HCEC 1CT (cell line): ENCODE measurements at places on chromosomes 5 and 9.

- no peak for DNase-seq
Observed at GRCh38 chr5:76458486-76458830, 55.4 kb downstream of the IQGAP2 start.

- no peak for DNase-seq
Observed at GRCh38 chr9:27340961-27341511, 44.1 kb upstream of the EQTN start.

GRCh38 chr9:76032797-76033373 lies 142.4 kb downstream of the PCSK5 start:
- DNase-seq = no peak

DNA sequence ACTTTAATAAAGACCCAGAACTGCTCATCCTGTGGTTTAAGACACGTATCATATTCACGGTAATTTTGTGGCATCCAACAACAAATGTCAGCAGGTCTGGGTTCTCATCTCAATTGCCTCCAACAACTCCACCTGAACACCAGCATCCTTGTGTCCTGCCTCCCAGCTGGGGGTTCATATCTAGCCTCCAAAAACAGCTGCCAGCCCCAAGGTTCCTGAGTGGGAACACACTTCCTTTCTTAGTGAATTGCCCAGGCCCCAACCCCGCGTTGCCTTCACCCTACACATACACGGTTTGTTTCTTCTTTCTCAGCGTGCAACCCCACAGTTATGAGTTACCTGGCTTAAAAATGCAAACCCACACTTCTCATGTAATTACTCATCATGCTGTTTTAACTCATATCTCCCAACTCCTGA lies 77.9 kb downstream of the SEMA4D start:
- no peak for DNase-seq

- peak; percentile 36 for DNase-seq
Observed at GRCh38 chr5:76337953-76338451, 65.1 kb upstream of the IQGAP2 start.

DNA sequence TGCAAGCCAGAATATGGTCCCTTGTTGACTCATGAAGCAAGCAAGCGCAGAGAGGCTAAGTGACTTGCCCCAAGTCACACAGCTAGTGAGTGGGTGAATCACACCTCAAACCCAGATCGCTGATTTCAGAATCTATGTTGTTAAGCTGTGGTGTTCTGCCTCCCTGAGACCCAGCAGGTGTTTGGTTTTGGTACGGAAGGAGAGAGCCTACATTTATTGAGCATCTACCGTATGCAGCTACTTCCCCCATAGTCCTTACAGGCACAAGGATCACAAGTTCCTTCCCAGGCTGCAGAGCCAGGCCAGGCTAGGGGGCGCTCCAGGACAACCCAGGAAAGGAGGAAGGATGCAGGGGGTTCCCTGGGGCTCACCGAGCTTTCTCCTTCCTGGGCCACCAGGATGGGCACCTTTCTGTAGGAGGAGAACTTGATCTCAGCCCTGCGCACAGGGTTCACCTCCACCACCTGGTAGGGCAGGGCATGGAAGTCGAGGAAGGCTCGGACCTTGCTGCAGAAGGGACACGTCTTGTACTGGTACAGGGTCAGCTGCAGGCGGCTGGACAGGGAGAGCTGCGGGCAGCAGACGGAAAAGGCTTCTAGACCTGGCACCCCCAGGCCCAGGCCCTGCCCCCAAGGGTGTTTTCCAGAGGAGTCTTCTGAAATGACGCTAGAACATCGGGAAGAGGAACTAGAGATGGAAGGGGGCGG lies 2.5 kb downstream of the PTGES2 start:
- peak; percentile 55 for DNase-seq

GRCh38 chr5:77876862-77877502 lies 100.8 kb upstream of the TBCA start:
- DNase-seq = no peak

DNA sequence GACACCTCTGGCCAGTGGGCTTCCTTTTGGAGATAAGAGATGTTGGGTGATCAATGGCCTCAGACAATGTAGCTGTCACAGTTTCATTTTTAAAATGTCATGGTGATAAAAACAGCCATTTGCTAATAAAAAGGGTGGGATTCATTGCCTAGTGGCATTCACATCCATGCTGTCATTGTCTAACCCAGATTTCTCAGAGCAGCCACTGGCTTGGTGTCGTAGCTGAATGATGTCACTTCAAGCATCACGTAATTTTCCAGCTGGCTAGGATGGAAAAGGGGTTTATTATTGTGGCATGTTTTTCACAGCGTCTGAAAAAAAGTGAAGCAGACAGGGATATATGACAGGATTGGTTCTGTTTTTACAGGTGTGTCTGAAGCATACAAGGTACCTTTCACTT lies 184.7 kb downstream of the AOPEP start:
- no peak for DNase-seq

DNA sequence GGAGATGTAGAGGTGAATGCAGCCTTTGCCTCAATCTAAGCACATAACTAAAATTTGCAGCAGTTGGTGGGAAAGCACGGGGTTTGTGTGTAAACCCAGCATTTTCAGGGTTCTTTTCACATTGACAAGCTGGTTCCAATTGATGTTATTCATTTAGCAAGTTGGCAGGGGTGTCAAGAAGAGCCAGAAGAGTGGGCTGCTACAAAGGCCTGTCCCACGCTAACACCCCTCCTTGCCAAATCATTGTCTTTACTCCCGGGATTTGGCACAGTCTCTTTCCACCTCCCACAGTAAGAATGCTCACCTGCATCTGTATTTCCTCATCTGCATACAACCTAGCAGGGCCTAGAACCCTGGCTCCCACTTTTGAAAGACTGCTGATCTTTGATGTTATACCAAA lies 11.8 kb downstream of the RGMB start:
- DNase-seq = no peak

GRCh38 chr9:17739736-17740135 lies 160.9 kb downstream of the SH3GL2 start:
- no peak for DNase-seq

- no peak for DNase-seq
Observed at GRCh38 chr5:157161996-157162395, 4.1 kb downstream of the GARIN3 start.

DNA sequence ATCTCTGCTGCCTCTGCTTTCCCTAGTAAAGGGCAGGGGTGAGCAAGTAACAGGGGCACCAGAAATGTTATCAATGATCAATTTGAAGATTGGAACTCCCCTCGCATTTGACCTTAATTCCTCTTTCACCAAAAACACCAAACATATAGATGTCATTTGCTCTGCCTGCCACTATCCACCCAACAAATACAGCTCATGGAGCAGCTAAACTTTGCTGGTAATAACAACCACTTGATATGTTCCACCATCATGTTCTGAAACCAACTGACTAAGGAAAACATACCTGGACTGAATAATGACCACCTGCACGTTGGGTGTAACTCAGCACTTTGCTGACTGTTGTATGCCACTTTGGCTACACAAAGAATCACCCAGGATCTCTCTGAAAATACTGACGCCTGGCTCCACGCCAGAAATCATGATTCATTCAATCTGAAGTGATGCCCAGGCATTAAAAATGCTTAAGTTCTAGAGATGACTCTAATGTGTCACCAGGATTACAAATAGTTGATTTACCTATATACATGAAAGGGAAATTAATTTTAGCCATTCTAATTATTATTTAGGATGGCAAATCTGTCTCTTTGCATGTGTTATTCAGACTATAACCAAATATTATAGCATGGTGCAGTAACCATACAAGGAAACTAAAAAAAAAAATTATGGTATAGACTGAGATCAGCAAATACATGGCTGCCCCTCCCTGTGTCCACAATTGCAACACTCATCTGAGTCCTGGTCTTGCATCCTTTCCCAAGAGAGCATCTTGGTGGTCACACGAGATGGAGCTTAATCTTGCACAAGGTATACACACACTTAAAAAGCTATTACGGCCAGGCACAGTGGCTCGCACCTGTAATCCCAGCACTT lies 43.1 kb upstream of the TTC39B start:
- peak; percentile 26 for DNase-seq

GRCh38 chr5:173774271-173774761 lies 113.8 kb upstream of the CPEB4 start:
- DNase-seq = no peak

DNA sequence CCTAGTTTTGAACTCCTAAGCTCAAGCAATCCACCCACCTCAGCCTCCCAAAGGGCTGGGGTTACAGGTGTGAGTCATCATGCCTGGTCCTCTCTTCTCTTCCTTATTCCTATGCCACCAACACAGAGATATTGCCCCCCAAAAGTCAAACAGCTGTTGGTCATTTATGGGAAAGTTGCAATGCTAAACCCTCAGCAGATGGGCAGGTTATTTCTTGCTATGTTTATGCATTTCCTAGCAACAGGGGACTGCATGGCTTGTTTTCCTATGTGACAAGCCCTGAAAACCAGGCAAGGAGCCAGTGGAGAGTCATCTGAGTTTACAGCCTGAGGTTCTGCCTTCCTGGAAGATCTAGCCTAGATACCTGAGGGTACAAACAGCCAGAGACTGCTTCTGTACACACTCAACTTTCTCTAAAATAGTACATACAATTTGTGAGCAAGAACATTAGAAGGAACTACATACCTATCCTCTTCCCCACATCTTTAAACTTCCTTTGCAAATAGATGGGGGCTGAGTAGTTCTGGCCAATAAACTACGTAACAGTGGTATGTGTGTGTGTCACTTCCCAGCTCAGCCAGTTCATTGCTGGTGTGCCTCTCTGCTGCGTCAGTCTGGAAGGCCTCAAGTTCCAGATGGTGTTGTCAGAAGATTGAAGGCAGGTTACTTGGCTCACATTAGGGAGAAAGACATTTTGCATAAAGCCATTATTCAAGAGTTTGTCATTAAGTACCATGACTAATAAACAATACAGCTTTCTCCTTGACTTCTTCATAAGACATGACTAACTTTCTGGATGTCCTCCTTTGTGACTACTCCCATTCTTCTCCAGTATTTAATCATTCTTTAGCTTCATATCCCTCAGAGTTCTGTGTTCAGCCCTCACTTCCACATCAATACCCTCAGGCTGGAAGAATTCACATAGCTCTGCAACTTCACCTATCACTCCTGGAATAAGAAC lies 65.3 kb downstream of the CSNK1A1 start:
- DNase-seq = peak; percentile 100

DNA sequence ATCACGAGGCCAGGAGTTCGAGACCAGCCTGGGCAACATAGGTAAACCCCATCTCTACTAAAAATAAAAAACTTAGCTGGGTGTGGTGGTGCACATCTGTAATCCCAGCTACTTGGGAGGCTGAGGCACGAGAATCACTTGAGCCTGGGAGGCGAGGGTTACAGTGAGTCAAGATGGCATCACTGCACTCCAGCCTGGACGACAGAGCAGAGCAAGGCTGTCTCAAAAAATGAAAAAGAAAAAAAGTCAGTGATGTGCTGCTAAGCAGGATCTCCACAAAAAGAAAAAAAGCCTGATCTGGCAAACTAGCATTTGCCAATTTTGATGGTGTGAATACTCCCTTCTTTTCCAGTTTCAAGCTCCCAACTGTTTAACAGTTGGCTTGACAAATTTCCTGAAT lies 21.9 kb downstream of the F2R start:
- peak; percentile 43 for DNase-seq

- DNase-seq = no peak
Observed at GRCh38 chr9:27638716-27639115, 65.4 kb upstream of the C9orf72 start.

- DNase-seq = no peak
Observed at GRCh38 chr9:134709512-134710270, 68.1 kb downstream of the COL5A1 start.

GRCh38 chr5:145848854-145849253 lies 13.7 kb upstream of the PRELID2 start:
- DNase-seq = peak; percentile 54

GRCh38 chr5:77513321-77513720 lies 21.2 kb upstream of the WDR41 start:
- no peak for DNase-seq

- DNase-seq = no peak
Observed at GRCh38 chr5:148967783-148968182, 95.1 kb downstream of the SH3TC2 start.

- DNase-seq = no peak
Observed at GRCh38 chr9:136568288-136569081, 22.6 kb upstream of the NOTCH1 start.

- no peak for DNase-seq
Observed at GRCh38 chr9:112970939-112971338, 41.1 kb downstream of the ZNF883 start.

- DNase-seq = no peak
Observed at GRCh38 chr9:7201196-7201595, 443.4 kb downstream of the KDM4C start.

GRCh38 chr5:38758774-38759600 lies 86.8 kb upstream of the OSMR start:
- DNase-seq = no peak

DNA sequence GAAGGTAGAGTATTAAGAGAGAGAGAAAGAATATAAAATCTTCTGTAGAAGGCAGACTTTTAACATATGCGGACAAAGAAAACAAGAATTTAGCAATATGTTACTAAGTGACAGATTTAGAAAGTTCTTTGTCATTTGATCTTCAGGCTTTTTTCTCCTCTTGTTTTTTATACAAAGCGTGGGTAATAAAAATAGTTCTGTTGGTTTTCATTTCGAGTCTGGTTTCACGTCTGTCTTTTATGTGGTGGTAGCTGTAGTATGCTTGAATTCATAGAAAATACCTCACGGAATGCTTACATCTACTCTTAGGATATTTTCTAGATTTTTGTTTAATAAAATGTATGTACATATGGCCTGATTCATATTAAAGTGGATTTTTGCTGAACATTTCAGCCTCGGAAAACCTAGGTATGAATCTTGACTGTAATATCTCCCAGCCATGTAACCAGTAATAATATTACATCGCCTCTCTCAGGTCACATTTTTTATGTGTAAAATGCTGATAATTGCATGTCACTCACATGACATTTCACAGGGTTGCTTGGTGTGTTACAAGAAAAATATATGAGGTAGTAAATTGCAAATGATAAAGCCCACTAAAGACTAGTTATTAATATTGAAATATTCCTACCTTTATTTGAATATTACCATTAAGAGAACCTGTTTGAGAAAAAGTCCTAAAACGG lies 72.5 kb upstream of the TAF11L2 start:
- no peak for DNase-seq

- DNase-seq = peak; percentile 85
Observed at GRCh38 chr9:111118256-111118948, 80.1 kb upstream of the LPAR1 start.

GRCh38 chr5:26192486-26192885 lies 845.9 kb downstream of the CDH9 start:
- DNase-seq = no peak

DNA sequence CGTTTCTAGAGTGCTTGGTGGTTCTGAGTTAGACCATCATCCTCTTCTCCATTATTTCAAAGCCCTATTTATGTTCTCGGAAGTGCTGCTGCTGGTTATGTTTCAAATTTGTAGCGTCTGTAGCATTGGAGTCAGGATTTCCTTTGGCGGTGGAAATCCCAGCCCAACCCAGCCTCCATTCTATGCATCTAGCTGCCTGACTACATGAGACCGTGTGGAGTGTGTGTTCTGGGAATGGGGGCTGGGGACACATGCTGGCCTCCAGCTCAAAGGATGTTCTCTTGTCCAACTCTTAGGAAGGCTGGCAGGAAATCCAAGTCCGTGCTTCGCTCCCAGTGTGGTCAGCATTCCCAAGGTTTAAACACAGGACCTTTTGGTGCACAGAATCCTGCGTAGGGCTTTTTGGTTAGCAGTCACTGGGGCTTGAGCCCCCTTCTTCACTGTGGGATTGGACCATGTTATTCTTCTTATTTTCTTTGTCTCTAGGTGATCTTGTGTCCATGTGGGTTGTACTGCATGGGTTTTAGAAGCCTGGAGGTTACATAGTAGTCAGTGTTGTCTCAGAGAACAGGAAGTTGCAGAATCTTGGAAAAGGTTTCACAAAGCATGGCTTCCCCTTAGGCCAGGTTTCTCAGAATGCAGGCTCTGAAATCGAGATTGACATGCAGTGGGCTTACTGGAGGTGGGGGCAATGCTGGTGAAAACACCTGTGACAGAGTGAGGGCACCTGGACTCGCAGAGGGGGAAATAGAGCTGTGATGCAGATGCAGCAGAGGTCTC lies 132.2 kb downstream of the ARHGAP26 start:
- DNase-seq = no peak
